Non-pigmented ciliary epithelial cell (primary cell): ENCODE measurements at places on chromosomes 7 and 10.

- no peak for DNase-seq
Measured at GRCh38 chr7:68684996-68685395, 913.3 kb upstream of the AUTS2 start.

- DNase-seq, result no peak
Measured at GRCh38 chr10:83038631-83039030, 1100.7 kb upstream of the GHITM start.

DNA sequence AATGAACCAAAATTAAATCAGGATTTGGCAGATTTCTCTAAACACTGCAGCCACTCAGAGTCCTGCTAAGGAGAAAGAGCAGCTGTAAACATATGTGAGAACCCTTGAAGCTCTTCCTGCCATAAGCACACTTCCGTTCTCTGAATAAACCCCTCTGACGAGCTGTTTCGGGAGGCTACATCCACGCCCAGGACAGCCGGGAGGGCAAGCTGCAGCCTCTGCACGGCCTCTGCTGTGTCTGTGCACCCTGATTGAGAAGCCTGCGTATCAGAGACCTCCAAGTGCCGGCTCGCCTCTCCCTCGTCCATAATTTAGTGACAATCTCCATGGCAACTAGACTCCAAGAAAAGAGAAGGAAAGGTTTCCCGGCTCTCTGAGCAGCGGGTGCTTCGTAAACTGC lies 114.4 kb downstream of the PTPRN2 start:
- DNase-seq, result no peak

GRCh38 chr7:154503962-154504550 lies 451.9 kb downstream of the DPP6 start:
- no peak for DNase-seq
